ENCODE measurements at places on chromosomes 13 and 19. TPM values are rescaled to one million over a fixed set of nuclear protein-coding genes. Genes with fewer than 3 reads are reported as not detected.

Gene TNFSF13B
- 5.2 TPM for total RNA-seq

Gene EPS8L1
- total RNA-seq = 0.99 TPM

Gene GJA3
- 16.7 TPM for total RNA-seq

Gene FUT3
- total RNA-seq = not detected

Gene MZT1
- 5.1 TPM for total RNA-seq

Gene LACC1
- 19.0 TPM for total RNA-seq

Gene ZNF442
- 3.5 TPM for total RNA-seq

Gene CYP4F12
- not detected for total RNA-seq

Gene ZNF540
- total RNA-seq = 0.44 TPM

Gene ANKRD24
- total RNA-seq = 1.0 TPM

Gene SULT2A1
- not detected for total RNA-seq

Gene SPRY2
- 20.1 TPM for total RNA-seq

Gene SLC5A5
- total RNA-seq = not detected

Gene NKG7
- not detected for total RNA-seq

Gene FBL
- 67.5 TPM for total RNA-seq

Gene SLC46A3
- total RNA-seq = 5.1 TPM

Gene ZNF560
- 2.2 TPM for total RNA-seq

Gene CCDC70
- total RNA-seq = not detected

Gene LIM2
- not detected for total RNA-seq

Gene ZNF726
- 0.83 TPM for total RNA-seq

Gene AP1M2
- total RNA-seq = not detected

Gene ZNF554
- total RNA-seq = 5.8 TPM

Gene MBD3L2
- total RNA-seq = not detected

Gene FGF22
- not detected for total RNA-seq

Gene SUGP1
- total RNA-seq = 26.5 TPM

Gene RNF225
- 0.66 TPM for total RNA-seq

Gene PALM3
- 0.99 TPM for total RNA-seq

Gene CEACAM4
- not detected for total RNA-seq

Measured in smooth muscle cell of trachea (primary cell).